Stimulated activated CD8-positive, alpha-beta memory T cell treated with anti-CD3 and anti-CD28 coated beads, Interleukin-2, amount 100 ng/mL, for 1 hour (primary cell): ENCODE measurements at places on chromosomes 4 and X.

DNA sequence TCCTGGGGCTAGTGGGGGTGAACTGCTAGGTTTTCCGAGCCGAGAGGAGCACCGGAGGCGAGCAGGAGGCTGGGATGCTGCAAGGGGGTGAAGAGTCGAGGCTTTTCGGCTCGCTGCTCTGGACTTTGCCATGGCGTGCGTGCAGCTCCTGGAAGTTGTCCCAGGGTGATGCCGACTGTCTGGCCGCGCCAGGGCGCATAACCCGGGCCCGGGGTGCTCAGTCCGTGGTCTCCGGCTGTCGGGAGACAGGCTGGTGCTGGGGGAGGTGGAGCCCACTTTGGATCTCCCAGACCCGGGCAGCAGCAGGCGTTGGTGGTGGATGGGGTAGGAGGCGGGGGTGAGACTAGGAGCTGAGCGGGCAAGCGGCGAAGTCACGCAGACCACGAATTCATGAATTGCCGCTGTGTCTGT, 793 bp downstream of the GRIA3 start:
- DNase-seq = no peak

- DNase-seq = no peak
These were observed 6.3 kb upstream of the COX18 start for GRCh38 chr4:73075832-73076231.

- no peak for DNase-seq
These were observed 72.1 kb upstream of the MAMLD1 start for GRCh38 chrX:150291014-150291413.

- no peak for DNase-seq
These were observed 15.7 kb downstream of the STBD1 start for GRCh38 chr4:76322236-76322635.

- DNase-seq = no peak
These were observed 40.1 kb upstream of the UGT8 start for GRCh38 chr4:114558446-114559020.

GRCh38 chr4:149344436-149344835, 471.2 kb downstream of the IQCM start:
- DNase-seq = no peak

DNA sequence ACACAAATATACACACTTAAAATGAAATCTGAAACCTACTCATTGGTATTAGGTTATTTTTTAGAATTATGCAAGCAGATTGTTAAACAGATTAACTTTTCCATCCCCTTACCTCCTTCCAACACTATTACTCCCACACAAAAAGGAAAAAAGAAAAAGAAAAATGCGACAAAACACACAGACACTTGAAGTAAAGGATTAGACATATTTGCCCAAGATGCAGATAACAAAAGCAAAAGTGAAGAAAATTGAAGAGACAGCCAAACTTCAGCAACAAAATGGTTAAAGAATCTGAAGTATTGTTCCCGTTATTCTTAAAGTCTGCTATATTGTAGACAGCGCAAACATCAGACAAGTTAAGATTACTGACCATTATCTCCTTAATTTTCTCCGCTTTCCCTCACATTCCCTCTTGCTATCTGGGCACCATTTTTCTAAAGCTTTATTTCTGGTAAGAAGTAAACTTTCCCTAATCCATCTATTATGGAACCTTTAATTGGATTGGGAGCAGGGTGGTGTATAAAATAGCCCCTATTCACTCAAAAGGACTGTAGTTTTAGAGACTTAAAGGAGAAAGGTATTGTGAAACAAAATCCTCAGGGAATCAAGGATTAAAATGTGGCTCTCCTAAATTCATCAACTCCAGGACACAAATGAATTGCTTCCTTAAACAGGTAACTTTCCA, 34.7 kb upstream of the MAB21L2 start:
- DNase-seq = no peak

- DNase-seq = no peak
These were observed 49.5 kb downstream of the SHOX start for GRCh38 chrX:680062-680461.

DNA sequence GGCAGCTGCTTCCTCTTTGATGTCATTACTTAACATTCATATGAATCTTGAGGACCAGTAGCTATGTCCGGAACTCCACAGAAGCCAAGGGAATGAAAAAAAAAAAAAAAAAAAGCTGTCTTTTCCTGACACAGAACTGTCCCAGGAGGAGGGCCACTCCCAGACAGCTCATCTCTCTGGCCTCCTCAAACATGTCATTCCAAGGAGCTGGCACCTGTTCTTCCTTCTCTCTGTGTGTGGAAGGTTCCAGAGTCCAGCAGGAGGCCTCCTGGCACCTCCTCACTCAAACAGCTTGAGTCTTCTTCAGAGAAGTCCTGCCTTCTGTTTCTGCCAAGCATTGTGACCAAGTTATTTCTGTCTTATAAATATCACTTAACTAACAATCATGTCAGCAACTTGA, 458.5 kb downstream of the AFF2 start:
- no peak for DNase-seq

GRCh38 chr4:36011381-36011780, 232.9 kb downstream of the ARAP2 start:
- no peak for DNase-seq

DNA sequence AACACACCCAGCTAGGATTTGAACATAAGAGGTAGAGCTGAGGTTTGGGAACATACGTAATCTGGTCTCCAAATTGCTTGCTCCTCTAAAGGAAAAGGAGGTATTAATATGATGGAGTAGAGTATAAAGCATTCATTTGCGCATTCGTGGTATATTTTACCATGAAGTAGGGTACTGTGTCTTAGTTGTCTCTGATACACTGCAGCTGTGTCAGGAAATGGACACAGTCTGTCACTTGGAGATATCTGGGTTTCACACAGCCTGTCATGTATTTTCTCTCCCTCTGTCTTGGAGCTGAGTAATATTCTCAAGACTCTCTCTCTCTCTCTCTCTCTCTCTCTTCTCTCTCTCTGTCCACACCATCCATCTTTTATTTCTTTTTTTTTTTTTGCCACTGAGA, 274.8 kb upstream of the UGT8 start:
- DNase-seq = no peak

DNA sequence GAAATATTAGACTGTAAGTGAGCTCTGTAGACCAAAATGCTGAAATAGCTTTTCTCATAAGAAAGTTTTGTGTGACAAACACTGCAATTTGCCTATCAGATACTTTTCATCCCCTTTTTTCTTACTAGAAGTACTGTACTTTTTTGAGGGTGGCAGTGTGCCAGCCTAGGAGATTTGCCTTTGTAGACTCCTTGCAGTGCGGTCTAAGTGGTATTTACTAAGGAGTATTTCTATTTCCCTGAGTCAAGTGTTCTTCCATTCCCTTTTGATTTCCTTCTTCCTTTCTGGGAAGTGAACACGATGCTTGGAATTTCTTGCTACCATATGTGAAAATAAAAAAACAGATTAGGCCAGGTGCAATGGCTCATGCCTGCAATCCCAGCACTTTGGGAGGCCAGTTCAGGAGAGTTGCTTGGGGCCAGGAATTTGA, 34.6 kb downstream of the PDLIM5 start:
- no peak for DNase-seq

- no peak for DNase-seq
These were observed 194.0 kb upstream of the NUDT6 start for GRCh38 chr4:123116412-123116811.

GRCh38 chr4:26433556-26433955, 56.7 kb downstream of the CCKAR start:
- DNase-seq = no peak

DNA sequence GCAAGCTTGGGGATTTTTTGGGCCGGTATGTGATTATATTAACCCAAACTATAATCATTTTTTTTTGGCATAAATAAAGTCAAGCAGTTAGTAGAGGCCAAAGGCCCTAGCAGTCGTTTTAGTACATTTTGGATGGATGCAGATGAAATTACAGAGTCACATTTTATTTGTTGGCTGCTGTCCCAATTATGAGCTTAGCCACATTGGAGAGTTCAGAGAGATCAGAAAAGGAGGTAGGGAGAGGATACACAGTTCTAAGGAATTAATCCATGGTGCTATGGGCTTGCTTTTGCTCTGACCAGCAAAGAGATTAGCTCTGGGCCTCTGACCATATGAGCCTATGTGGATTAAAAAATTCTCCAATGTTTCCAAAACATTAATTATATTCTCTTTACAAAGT, 395.1 kb downstream of the RAPGEF2 start:
- no peak for DNase-seq

DNA sequence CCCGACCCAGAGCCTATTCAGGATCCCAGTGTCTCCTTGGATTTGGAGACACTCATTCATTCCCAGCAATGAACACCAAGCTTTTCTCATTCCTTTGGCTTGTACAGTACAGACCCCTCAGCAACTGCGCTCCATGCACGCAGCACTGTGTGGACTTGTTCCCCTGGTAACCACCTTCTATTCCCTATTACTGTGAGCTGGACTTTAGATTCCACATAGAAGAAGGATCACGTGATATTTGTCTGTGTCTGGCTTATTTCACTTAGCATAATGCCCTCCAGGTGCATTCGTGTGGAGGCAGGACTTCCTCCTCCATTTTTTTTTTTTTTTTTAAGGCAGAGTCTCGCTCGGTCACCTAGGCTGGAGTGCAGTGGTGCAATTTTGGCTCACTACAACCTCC, 106.4 kb downstream of the PHKA2 start:
- DNase-seq = no peak

- DNase-seq = no peak
These were observed 22.1 kb downstream of the NELFA start for GRCh38 chr4:1986578-1987210.

DNA sequence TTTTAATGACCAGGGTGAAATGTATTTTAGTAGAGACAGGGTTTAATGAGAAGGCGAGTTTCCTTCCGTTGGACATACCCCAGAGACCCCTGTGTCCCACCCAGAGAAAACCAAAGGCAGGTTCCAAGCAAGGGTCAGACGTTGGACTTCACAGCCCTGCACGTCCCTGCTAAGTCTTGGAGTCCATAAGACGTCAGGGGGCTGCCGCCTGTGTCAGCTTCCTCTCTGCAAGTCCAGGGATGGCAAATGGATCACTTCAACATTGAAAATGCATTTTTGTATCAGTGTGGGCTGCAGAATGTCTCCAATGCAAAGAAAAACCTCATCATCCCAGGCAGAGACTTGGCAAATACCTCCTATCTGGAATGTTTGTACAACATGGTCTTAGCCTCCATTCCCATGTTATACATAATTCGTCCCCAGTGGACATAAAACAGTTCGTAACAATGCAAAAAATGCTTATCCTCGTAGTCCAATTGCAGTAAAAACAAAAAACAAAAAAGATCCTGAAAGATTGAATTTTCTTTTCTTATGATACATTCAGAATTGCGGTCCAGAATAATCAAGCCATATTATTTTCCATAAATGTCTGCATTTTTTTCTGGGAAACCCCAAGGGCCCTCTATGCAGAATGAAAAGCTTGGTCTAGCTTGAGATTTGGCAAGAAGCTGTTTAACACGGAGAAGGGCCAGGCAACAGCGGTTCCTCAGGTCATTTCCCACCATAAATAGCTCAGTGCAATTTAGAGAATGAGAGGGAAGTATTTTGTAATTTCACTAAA, 190.9 kb downstream of the SHOX start:
- no peak for DNase-seq

DNA sequence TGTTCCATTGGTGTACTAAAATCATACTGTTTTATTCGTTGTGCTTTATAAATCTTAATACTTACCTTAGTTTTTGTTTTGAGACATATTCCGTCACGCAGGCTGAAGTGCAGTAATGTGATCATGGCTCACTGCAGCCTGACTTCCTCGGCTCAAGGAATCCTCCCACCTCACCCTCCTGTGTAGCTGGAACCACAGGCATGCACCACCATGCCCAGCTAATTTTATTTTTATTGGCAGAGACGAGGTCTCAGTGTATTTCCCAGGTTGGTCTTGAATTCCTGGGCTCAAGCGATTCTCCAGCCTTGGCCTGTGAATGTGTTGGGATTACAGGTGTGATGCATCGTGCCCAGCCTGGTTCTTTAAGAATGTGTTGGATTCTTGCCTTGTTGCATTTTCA, 24.4 kb upstream of the DCK start:
- no peak for DNase-seq

DNA sequence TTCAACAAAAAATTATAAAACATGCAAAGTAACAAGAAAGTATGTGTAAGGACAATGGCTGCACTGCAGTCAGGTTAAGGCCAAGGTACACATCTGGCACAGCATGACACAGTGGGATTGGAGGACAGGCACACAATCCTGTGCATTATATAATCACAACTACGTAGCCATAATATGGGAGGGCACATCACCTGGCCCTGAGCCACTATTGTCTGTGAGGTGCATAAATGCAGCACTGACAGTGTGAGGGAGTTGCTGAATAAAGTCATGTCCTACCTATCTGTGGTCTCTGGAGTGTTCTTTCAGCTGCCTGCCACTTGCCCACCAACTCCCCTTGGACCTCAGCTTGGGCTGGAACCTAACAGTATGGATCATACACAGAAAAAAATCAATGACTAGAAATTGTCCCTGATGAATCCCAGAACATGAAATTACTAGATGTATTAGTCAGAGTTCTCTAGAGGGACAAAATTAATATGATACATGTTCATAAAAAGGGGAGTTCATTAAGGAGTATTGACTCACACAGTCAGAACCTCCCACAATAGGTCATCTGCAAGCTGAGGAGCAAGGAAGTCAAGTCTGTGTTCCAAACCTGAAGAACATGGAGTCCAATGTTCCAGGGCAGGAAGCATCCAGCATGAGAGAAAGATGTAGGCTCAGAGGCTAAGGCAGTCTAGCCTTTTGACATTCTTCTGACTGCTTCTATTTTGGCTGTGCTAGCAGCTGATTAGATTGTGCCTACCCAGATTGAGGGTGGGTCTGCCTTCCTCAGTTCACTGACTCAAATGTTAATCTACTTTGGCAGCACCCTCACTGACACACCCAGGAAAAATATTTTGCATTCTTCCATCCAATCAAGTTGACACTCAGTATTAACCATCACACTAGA, 46.4 kb upstream of the KCTD8 start:
- DNase-seq = no peak

GRCh38 chr4:3269105-3269927, 20.4 kb downstream of the MSANTD1 start:
- no peak for DNase-seq

GRCh38 chrX:1212532-1212931, at the start of gene CRLF2:
Gene CRLF2, minus strand, starts transcription at chrX:1212649. Its CDS starts 15 bp downstream, at chrX:1212634.
- DNase-seq = no peak

DNA sequence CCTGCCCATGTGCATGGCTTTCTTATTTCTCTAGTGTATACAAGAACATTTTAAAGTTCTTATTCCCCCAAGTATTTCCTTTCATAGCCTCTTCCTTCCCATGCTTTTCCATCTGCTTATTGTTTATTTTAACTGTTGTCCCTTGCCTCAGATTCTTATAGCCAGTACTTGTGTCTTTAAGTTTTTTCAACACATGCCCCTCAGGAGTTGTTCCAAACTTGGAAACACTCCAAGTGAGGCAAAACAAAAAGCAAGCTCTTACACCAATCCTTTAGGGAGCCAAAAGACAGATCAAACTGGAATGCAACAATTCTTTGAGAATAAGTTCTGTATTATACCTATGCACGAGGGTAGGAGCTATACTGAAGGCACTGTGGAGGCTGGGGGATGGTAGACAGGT, 222.0 kb upstream of the STK26 start:
- no peak for DNase-seq

GRCh38 chr4:140116442-140117104, 37.4 kb downstream of the MAML3 start:
- DNase-seq = no peak
